ENCODE measurements at places on chromosomes 13 and 19. TPM values are rescaled to one million over a fixed set of nuclear protein-coding genes. Genes with fewer than 3 reads are reported as not detected.

- H3K27me3 ChIP-seq: no peaks in the 10 kb centered on the region
- DNase-seq: peak; percentile 88
- H3K36me3 ChIP-seq: no peaks in the 10 kb centered on the region
- peaks cover 22% of the 10 kb centered on the region for H3K4me1 ChIP-seq
- no peak overlapping the region for H3K4me3 ChIP-seq
- peak overlapping the region; percentile 54 for H3K27ac ChIP-seq
Observed at GRCh38 chr13:63680704-63681103, 2265.1 kb upstream of the PCDH20 start.

- H3K4me1 ChIP-seq: no peaks in the 10 kb centered on the region
- no peak overlapping the region for H3K27ac ChIP-seq
- no peak for DNase-seq
- H3K36me3 ChIP-seq: no peaks in the 10 kb centered on the region
- H3K4me3 ChIP-seq: no peak overlapping the region
Observed at GRCh38 chr13:109485136-109485794, 301.1 kb downstream of the IRS2 start.

DNA sequence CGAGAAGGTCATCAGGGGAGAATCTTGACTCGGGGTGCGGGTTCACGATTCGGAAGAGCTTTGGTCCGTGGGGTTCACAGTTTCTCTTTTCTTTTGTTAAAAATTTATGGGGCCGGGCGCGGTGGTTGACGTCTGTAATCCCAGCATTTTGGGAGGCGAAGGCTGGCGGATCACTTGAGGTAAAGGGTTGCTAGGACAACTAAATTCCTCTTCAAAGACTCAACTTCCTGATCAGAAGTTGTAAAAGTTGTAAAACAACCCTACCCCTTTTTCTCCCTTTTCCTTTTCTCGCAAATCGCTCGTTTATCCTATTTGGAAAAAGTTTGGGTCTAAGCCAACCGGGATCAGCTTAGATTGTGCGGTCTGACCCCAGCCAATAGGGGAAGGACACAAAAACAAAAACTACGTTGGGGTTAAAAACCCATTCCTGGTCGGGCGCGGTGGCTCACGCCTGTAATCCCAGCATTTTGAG, 673 bp downstream of the ZNF486 start:
- no peaks in the 10 kb centered on the region for H3K36me3 ChIP-seq
- no peaks in the 10 kb centered on the region for H3K27me3 ChIP-seq
- H3K4me1 ChIP-seq: no peaks in the 10 kb centered on the region
- H3K4me3 ChIP-seq: peak overlapping the region; percentile 25

The ONECUT3 gene
- not detected for total RNA-seq

- H3K36me3 ChIP-seq: no peaks in the 10 kb centered on the region
- H3K4me3 ChIP-seq: no peak overlapping the region
- H3K27ac ChIP-seq: no peak overlapping the region
- no peaks in the 10 kb centered on the region for H3K4me1 ChIP-seq
Observed at GRCh38 chr13:43514311-43514710, 272.5 kb downstream of the ENOX1 start.

- no peaks in the 10 kb centered on the region for H3K4me1 ChIP-seq
- H3K27me3 ChIP-seq: no peaks in the 10 kb centered on the region
- H3K4me3 ChIP-seq: no peak overlapping the region
- DNase-seq: no peak
- no peak overlapping the region for H3K27ac ChIP-seq
Observed at GRCh38 chr19:40555978-40556689, 20.5 kb upstream of the SHKBP1 start.

DNA sequence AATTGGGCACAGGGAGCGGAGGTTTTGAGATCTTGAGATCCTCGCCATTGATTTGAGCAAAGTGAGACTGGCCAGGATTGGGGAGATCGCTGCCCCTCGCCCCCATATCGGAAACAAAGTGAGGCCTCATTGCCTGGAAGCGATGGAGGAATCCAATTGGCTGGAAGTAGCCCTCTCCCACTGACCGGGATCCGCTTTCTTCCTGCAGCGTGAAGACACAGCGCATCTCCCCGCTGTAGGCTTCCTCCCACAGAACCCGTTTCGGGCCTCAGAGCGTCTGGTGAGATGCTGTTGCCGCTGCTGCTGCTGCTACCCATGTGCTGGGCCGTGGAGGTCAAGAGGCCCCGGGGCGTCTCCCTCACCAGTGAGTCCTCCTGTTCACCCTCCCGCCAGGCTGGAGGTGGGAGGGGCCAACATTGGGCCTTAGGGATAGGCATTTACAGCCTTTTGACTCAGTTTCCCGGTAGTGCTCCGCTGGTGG, 438 bp downstream of the PRKCSH start:
- H3K27ac ChIP-seq: peak overlapping the region; percentile 82
- peaks cover 13% of the 10 kb centered on the region for H3K4me1 ChIP-seq
- no peaks in the 10 kb centered on the region for H3K27me3 ChIP-seq

DNA sequence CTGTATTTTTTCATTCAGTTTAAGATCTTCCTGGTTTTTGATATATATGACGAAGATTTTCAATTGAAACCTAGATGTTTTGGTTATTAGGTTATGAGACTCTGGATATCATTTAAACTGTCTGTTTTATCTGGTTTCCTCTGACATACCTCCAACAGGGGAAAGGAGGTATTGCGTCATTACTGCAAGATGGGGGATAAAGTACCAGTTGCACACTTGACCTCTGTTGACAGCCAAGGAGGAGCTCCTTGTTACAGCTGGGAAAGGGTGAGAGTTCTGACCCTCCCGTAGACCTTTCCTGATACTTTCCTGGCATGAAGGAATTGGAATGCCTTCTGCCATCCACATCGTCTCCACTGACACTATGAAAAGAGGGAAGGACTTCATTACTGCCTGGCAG, 82.0 kb upstream of the SHISA2 start:
- no peak overlapping the region for H3K27ac ChIP-seq
- H3K27me3 ChIP-seq: no peaks in the 10 kb centered on the region
- no peaks in the 10 kb centered on the region for H3K36me3 ChIP-seq
- no peaks in the 10 kb centered on the region for H3K4me1 ChIP-seq

- no peak overlapping the region for H3K27ac ChIP-seq
- peak overlapping the region; percentile 98 for H3K4me3 ChIP-seq
- no peak for DNase-seq
- no peaks in the 10 kb centered on the region for H3K27me3 ChIP-seq
- peaks cover 14% of the 10 kb centered on the region for H3K36me3 ChIP-seq
- H3K4me1 ChIP-seq: peaks cover 13% of the 10 kb centered on the region
Observed at GRCh38 chr19:19193926-19194325, 1.9 kb downstream of the RFXANK start.

The LAIR1 gene
- total RNA-seq: not detected

Data from A673 (cell line).